Right cardiac atrium (tissue), 5 donors: ENCODE measurements at places on chromosomes 16 and 17.

DNA sequence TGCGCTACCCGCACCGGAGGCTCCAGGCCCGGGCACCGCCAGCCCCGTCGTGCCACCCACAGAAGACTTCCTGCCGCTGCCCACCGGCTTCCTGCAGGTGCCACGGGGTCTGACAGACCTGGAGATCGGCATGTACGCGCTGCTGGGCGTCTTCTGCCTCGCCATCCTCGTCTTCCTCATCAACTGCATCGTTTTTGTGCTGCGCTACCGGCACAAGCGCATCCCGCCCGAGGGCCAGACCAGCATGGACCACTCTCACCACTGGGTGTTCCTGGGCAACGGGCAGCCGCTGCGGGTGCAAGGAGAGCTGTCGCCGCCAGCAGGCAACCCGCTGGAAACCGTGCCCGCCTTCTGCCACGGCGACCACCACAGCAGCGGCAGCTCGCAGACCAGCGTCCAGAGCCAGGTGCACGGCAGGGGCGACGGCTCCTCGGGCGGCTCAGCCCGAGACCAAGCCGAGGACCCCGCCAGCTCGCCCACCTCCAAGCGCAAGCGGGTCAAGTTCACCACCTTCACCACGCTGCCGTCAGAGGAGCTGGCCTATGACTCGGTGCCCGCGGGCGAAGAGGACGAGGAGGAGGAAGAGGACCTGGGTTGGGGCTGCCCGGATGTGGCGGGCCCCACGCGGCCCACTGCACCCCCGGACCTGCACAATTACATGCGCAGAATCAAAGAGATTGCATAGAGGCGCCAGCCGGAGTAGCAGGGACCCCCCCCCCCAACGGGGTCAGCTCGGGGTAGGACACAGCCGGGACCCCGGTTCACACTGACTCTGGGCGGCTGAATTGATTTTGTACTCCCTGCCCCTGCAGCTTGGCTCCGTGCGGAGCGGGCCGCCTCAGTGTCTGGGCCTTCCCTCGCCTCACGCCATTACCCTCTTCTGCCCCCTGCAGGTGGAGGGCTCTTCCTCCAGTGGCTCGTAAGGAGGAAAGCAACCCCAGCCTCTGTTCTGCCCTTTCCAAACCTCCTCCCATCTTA lies 58.5 kb downstream of the TMEM132E start:
- peak; percentile 79 for DNase-seq

DNA sequence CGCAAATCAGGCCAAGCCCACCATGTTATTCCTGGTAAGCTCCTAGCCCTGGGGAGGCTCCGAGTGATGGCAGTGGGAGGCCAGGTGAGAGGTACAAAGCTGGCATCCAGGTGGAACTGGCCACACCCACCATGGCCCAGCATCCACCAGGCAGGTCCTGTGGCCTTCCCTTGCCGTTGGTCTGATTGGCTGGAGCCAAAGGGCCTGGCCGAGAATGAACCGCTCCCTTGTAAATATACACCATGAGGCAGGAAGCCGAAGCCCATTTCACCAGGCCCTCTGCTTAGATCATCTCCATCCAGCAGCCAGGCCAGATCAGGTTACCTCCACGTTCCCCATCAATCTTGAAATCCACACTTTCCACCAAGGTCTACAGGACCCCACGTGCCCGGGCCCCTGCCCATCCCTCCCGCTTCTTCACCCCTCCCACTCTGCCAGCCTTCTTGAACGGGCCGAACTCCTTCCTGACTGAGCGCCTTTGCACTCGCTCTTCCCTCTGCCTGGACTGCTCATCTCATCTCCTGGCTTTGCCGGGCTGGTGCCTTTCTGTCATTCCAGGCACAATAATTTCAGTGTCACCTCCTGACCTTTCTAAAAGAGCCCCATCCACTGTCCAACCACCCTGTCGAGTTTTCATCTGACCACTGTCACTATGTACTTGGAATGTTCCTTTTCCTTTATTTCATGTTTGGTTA lies 5.8 kb downstream of the SOCS1 start:
- no peak for DNase-seq

DNA sequence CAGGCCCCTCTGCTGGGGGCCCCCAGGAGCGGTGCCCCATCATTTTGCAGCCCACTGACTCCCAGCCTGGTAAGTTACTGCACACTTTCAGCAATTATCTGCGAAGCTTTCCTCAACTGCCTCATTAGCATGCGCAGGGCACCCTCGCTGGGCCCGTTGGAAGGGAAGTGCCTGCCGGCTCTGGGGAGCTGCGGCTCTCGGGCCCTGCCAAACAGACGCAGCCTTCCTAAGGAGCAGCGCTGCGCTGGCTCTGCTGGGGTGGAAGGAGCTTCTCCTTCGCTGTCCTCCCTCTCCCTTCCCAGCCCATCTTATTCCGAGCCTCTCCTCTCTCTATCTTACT lies 71.0 kb downstream of the RBBP6 start:
- peak; percentile 76 for DNase-seq

GRCh38 chr16:8519179-8519578 lies 71.1 kb downstream of the TMEM114 start:
- no peak for DNase-seq

- DNase-seq = no peak
Measured at GRCh38 chr17:78842881-78843565, 2.4 kb upstream of the USP36 start.

DNA sequence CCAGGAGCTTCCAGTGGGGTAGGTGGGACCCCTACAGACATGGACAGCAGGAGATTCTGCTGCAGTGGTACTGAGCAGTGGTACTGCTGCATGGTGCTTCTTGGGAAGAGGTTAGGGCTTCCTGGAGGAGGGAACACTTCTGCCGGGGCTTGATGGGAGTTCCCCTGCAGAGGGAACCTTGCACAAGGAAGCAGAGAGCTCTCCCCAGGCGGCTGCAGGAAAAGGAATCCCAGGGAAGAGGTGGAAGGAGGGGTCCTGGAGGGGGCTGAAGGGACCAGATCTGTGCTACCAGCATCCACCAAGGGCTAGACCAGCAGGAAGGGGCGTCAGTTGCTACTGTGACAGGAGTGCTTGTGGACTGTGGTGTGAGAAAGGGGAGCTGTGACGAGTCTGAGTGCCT lies 10.6 kb downstream of the RIPOR1 start:
- peak; percentile 40 for DNase-seq

DNA sequence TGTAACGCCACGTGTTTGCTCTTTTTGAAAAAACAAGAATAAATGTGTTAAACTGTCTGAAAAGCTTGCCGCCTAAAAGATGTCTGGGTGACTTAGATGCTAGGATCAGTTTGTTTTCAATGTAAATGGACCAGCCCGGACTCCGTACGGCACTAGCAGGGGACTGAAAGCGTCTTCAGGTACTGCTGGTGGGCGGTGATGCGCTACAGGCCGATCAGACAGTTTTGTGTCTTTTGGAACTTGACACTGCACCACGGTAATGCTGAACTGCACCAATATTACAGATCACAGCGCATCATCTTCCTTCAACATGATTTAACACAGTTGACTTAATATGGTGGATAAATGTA lies 727 bp upstream of the MBTPS1 start:
- no peak for DNase-seq

DNA sequence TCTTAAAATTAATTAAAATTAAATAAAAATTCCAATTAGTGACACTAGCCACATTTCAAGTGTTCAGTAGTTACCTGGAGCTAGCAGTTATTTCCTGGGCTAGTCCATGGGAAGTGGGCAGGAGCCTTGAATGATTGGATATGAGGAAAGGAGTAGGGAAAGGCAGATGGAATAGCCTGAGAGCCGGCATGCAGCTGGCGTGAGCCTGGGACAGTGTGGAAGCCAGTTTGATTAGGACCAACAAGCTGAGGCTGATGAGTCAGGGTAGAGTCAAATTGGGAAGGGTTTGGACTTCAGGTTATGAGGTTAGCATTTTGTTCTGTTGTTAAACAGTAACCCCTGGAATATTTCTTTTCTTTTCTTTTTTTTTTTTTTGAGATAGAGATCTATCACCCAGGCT lies 15.3 kb upstream of the GNA13 start:
- no peak for DNase-seq

DNA sequence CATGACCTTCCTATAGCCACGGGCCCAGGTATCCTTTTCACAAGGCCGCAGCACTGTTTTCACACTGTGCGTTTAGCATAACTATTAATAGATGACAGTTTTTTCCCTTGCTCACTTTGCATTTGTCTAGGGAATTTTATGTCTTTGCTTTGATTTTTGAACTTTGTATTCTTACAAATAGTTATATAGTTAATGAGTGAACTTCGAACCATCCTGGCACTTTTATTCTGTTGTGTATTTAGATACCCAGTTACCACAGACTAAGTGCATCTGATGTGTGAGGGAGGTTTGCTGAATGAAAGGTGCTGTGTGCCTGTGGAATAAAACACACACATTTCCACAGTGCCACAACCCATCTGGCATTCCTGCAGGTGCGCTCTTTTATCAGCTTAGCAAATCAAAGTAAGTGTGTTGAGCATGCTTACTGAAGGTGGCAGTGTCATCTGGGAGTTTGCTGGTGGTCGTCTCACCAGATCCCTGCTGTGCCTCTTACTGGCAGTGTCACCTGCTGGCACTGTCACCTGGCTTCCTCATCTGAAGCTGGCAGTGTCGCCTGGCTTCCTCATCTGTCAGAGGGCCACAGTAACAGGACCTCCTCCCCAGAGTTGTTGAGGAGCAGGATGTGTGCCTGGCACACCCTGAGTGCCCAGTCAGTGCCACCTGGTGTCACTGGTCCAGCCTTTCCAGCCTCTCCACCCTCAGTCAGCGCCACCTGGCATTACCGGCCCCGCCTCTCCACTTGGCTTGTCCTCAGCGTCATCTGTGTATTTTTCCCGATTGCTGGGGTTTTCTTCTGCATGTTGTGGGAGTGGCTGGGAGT lies 37.6 kb downstream of the USP10 start:
- DNase-seq = no peak

- DNase-seq = no peak
Measured at GRCh38 chr17:6097005-6097279, 26.8 kb downstream of the WSCD1 start.

DNA sequence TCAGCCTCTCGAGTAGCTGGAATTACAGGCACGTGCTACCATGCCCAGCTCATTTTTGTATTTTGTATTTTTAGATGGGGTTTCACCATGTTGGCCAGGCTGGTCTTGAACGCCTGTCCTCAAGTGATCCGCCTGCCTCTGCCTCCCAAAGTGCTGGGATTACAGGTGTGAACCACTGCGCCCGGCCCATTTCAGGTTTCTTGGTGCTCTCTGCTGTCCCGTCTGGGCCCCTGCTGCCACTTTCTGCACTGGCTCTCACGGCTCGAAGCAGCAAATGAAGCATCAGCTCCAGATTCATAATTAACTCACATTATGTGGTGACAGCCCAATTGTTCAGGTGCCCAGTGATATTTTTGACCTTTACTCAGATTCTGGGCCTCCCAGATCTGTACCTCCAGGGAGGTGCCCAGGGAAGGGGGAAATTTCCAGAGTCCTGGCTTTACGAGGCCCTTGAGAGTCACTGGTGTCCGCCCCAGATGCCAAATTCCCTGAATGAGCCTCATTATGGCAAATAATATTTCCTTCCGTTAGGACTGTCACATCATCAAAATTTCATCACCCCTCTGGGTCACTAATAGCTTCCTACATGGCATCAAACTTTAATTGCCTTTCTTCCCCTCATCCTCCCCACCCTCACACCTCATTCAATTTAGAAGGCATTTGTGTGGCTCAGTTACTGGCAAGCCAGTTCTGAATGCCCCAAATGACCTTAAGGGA lies 9.0 kb downstream of the SDK2 start:
- DNase-seq = no peak

GRCh38 chr16:85169333-85170065 lies 57.2 kb upstream of the CIBAR2 start:
- no peak for DNase-seq

GRCh38 chr17:72922219-72922618 lies 170.3 kb downstream of the SLC39A11 start:
- no peak for DNase-seq

DNA sequence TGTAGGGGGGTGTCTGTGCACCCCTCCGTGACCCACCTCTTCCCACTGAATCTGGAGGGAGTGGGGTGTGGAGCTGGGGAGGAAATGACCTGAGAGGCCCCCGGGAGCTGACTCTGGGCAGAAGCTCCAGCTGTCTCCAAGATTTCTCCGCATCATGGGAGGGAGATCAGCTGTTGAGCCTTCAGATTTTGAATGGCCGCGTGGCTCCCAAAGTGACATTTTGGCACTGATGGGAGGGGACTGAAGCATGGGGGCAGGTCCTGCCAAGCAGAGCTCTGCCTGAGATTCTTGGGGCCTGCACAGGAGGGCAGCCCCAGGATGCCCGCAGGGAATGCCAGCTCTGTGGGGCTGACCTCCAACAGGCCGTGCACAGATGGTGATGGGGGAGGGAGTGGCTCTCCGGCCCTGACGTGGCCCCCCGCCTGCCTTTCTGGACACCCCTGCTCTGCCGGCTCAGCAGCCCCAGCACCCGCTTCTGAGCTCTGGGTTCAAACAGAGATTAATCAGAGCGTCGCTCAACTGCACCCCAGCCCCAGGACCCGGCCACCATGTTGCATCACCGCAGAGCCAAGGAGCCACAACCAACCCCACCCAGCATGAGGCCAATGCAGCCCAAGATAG lies 25.3 kb upstream of the UBE2I start:
- DNase-seq = peak; percentile 27

GRCh38 chr16:74472010-74472409 lies 50.7 kb upstream of the CLEC18B start:
- DNase-seq = no peak

DNA sequence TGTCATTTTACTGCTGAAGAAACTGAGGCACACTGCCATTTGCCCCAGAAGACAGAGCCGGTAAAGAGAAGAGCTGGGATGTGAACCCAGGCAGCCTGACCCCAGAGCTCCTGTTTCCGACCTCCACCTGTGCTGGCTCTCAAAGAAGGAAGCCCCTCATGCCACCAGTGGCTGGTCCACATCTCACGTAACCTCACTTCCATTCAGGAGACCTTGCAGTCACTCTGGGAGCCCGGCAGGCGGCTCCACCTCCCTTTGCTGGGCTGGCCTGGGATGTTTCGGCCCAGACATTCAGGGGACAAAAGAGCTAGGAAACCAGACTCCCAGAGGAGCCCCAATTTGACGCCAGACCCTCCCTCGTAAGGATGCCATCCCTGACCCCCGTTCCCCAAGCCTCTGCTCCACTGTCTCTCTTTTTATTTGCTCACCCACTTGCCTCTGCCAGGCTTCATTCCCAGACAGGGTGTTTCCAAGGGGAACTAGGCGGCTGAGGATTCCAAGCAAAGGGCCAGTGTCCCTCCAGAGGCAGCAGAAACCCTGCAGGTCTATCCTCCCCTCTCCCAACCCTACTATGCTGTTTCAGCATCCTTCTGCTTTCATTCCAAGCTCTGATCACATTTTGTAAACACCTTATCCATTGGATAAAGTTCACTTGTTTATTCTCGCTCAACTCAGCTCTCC lies 2.8 kb downstream of the TAF1C start:
- peak; percentile 51 for DNase-seq

DNA sequence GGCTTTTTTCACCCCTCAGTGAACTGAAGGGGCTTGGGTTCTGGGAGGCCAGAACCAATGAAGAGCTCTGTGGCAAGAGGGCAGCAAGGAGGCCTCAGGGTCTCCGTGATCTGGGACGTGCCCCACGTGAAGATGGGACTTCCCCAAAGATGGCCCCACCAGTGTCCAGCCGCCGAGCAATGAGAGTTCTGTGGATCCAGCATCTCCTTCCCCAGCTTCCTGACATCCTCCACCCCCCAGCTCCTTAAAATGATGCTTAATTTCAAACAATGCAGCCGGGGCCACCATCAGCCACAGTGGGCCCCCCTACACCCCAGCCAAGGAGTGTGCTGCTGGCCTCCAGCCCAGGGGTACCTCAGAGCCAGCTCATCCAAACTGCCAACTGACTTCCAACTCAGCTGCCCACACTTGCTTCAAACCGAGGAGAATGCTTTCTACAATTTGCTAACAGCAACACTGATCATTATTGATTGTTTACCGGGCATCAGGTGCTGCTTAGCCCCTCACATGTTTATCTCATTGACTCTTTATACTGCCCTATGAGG lies 5.9 kb upstream of the SPPL2C start:
- DNase-seq = no peak

- DNase-seq = no peak
Measured at GRCh38 chr17:41678411-41678906, 10.2 kb upstream of the EIF1 start.
